ENCODE measurements at places on chromosomes 16 and 17.

DNA sequence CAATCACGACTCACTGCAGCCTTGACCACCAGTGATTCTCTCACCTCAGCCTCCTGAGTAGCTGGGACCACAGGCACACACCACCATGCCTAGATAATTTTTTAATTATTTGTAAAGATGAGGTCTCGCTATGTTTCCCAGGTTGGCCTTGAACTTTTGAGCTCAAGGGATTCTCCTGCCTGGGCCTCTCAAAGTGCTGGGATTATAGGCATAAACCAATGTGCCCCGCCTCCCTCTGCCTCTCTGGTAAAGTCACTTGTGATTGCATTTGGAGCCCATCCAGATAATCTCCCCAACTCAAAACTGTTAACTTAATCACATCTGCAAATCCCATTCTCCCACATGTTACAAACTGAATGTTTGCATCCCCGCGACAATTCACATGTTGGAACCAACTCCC is 11.8 kb upstream of the PECAM1 start:
- DNase-seq, result no peak

DNA sequence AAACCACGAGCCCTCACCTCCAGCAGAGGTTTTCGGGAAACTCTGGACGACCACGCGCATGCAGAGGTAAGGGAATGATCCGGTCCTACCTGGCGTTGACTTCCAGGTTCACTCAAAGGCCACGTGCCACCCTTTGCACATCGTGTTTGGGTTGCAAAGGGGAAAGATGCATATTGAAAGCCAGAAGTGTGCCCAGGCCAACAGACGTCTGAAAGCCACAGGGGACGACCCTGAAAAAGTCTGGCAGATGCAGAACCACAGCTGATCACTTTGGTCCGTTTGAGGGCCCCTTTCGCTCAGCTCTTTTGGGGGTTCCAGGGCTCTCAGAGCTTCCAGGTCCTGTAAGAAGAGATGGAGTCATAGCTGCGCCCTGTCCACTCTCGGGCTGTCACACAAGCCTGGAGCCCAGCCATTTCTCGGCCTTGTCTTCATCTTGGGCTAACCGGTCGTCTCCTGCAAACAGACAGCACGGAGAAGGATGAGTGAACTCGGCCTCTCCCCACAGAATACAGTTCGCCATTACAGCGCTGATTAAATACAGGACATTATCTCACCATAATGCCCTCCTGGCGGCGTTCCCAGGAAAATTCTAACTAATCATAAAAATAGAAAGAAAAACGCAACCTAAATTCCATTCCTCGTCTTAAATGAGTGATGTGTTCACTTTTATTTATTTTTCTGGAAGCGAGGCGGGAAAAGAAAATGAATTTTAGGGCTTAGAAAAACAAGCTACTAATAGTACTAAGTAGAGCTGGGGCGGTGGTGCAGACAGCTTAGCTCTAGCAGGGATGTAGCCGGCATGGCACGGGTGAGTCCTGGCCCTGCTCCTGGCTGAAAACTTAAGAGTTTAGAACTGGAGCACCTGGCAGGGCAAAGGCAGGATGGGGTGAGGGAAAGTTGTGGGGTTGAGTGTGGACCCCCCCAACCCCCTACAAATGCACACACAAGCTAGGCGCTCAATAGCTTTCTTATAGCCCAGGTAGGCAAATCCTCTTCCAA is 45.5 kb upstream of the ZFHX3 start:
- no peak for DNase-seq

- DNase-seq, result peak; percentile 36
Observed at GRCh38 chr16:50614955-50615724, 66.0 kb downstream of the SNX20 start.

DNA sequence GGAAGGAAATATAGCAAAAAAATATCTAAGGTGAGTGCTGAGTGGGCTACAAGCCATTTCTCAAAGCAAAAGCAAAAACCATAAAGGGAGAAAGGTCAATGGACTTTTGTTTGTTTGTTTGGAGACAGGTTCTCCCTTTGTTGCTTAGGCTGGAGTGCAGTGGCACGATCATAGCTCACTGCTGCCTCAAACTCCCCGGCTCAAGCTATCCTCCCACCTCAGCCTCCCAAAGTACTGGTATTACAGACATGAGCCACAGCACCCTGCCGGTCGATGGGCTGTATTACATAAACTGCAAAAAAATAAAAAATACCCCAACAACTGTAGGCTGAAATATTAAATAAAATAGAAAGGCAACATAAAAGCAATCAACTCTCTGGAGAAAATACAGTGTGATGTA is 3.5 kb upstream of the RBBP6 start:
- no peak for DNase-seq

DNA sequence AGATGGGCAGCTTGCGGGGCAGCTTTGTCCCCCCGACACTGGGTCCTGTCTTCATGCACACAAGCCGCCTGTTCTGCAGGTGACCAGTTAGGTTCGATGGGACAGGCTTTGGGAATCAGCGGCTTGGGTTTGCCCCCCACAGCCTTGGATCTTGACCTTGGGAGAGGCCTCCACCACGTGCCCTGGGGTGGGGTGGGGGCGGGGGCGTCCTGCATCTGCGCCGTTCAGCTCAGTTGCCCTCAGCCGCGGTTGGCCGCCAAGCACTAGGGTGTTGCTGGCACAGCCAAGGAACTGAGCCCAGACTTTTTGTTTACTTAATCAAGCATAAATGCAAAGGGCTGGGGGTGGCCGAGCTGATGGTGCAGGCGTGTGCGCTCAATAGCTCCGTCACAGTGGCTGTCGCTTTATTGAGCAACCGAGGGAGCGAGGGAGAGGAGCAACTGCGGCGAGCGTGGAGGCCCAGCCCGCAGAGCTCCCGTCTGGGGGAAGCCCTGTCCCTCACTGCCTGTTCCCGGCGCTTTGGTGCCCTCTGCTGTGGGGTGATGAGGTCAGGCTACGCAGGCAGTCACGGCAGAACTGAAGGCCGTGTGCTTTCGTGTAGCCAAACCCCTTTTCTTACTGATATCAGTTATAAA is 33.9 kb downstream of the JPH3 start:
- DNase-seq, result peak; percentile 80
